ENCODE measurements at places on chromosomes 6 and 20.

GRCh38 chr6:149899486-149899885, 1.6 kb upstream of the RAET1E start:
- DNase-seq, result no peak

- peak; percentile 32 for DNase-seq
Observed at GRCh38 chr6:68343901-68344300, 291.2 kb upstream of the ADGRB3 start.

DNA sequence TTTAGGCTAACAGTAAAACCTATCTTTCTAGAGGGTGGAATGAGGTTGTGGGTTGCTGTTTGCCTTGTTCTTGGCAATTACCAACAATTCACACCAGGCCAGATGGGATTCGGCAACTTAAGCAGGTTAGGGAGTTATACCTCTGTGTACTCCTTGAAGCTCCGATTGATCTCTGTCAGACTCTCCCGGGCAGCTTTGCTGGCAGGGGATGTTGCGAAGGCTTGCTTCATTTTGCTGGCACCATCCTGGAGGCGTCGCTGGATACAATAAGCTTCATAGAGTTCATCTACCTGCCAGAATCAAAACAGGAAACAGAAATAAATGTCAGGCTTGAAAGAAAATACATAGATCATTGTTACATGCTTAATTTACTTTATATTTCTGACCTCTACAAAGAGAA, 66.4 kb upstream of the ARMH2 start:
- DNase-seq, result no peak

- no peak for DNase-seq
Observed at GRCh38 chr6:165671222-165671768, 8.3 kb upstream of the PDE10A start.

GRCh38 chr6:158031381-158032353, 50.0 kb downstream of the SYNJ2 start:
- no peak for DNase-seq

GRCh38 chr20:63151554-63152321, 64.2 kb downstream of the YTHDF1 start:
- no peak for DNase-seq

DNA sequence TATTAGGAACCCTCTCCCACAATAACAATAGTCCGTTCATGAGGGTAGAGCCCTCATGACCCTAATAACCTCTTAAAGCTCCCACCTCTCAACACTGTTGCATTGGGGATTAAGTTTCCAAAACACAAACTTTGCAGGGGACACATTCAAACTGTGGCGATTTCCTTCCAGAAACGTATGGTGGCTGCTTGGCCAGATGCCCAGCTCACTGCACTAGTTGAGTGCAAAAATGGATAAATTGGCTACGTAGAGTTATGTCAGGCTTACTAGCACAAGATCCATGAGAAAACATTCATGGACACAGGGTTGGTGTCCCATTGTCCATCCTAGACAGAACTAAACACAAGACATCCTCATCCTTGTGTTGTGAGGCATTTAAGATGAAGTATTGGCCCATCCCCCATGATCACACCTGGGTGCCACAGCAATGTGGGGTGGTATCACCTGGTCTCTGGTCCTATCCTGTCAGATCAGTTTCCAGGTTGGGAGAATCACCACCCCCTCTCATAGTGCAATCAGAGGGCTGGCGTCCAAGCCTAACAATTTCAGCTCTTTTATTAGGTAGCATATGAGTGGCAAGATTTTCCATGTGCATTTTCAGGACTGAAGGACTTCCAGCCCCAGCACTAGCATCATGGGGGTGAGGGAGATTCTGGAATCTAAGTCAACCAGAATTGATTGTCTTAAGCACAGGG, 63.4 kb upstream of the ELOVL5 start:
- DNase-seq, result no peak

- no peak for DNase-seq
Observed at GRCh38 chr6:11144393-11144851, 32.9 kb upstream of the ERVFRD-1 start.

- no peak for DNase-seq
Observed at GRCh38 chr6:111070105-111071005, 16.9 kb upstream of the SLC16A10 start.

GRCh38 chr6:141866731-141867497, 265.8 kb upstream of the GJE1 start:
- no peak for DNase-seq

GRCh38 chr20:32539817-32540675, 45.1 kb downstream of the NOL4L start:
- DNase-seq, result no peak

- DNase-seq, result peak; percentile 38
Observed at GRCh38 chr6:153956808-153957207, 82.2 kb upstream of the OPRM1 start.

DNA sequence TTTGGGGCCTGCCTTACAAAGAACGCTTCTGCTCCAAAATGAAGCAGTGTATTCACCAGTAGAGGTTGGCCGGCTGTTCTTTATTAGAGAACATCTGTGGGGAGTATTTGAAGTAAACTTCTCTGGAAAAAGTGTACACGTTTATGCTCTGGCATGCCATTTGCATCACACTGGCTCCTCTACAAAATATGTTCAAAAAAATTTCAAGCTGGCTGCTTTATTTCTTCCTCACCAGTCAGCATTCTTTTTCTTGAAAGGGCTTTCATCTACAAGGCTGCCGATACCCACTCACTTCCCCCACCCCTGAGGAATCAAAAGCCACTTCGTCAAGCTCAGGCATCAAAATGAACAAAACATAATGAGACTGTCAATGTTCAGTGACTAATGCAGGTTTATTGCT, 294.1 kb downstream of the TFAP2B start:
- peak; percentile 11 for DNase-seq

- DNase-seq, result peak; percentile 21
Observed at GRCh38 chr20:16349523-16350260, 223.6 kb downstream of the KIF16B start.

GRCh38 chr6:79802657-79803300, 144.6 kb downstream of the ELOVL4 start:
- DNase-seq, result no peak

- DNase-seq, result no peak
Observed at GRCh38 chr6:37005061-37005810, at the start of gene FGD2. Gene FGD2, plus strand, starts transcription at chr6:37005655. Its CDS starts 163 bp downstream, at chr6:37005818.

DNA sequence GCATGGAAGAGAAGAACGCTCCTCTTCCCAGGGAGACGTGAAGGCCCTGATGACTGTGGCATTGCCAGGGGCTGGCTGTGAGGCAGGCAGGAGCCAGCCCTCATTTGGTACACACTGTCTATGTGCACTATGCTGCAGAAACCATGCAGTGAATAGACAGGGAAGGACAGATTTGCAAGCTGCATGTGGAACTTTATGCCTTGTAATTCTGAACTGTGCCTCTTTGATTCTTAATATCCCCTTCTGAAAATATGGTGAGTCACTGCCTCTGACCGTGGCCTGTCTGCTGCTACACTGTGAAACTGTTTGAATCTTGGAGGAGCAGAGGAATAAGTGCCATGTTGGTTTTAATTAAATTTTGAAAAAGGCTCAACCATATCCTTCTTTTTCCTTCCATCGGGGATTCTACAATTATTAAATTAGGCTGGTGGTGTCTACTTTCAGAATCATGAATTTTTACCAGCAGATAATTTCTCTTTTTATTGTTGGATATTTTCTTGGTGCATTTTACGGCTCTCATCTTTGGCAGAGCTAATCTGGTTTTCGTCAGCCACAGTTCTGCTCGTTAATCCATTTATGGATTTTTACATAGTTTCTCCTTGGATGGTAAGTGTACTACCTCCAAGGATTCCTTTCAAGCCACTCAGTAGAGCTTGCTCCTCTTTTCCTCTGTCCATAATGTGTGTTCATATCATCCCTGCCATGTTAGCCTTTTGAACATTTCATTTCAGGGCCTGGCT, 301.0 kb upstream of the SLC35B3 start:
- no peak for DNase-seq

- no peak for DNase-seq
Observed at GRCh38 chr6:72464246-72464645, 157.6 kb upstream of the KCNQ5 start.

- DNase-seq, result no peak
Observed at GRCh38 chr6:44082872-44083321, 44.4 kb downstream of the MRPL14 start.

GRCh38 chr20:49969234-49969633, 13.5 kb upstream of the SNAI1 start:
- no peak for DNase-seq

Data from fibroblast of skin of left biceps (primary cell).